ENCODE measurements at places on chromosomes 3 and 15.
A peak's percentile ranks its signal among the peaks of the same experiment; 100 is the strongest.

DNA sequence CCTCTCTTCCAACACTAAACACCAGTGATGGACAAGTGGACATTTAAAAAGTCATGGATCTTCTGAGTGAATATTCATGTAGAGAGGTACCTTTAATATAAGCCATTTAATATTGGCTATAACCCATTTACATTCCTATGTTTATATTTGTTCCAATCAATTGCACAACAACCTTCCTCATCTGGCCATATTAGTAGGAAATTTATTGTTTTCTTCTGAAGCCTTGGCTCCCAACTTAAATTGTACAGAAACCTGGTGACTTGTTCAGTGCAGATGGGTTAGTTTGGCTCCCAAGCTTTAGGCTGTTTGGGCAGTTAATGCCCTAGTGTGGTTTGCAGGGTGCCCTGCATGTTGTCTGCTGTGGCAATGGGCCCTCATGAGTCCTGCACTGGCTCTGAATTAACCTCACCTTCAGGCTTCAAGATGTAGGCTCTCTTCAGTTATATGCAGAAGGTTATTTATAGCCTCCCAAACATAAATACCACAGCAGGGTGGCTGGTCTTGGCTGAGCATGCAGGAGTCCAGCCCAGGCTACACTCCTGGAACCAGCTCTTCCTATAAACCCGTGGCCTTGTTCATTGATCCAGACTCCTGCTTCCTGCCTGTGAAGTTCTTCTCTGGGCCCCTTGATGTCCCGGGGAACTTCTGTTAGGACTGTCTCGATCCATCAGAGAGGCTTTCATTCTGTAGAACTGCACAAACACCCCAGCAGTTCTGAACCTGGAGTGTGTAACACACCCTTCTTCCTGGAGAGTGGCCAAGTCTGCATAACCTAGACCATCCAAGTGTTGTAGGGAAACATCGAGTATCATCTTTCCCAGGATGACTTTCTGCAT, 57.0 kb downstream of the DUT start:
- DNase-seq = no peak

DNA sequence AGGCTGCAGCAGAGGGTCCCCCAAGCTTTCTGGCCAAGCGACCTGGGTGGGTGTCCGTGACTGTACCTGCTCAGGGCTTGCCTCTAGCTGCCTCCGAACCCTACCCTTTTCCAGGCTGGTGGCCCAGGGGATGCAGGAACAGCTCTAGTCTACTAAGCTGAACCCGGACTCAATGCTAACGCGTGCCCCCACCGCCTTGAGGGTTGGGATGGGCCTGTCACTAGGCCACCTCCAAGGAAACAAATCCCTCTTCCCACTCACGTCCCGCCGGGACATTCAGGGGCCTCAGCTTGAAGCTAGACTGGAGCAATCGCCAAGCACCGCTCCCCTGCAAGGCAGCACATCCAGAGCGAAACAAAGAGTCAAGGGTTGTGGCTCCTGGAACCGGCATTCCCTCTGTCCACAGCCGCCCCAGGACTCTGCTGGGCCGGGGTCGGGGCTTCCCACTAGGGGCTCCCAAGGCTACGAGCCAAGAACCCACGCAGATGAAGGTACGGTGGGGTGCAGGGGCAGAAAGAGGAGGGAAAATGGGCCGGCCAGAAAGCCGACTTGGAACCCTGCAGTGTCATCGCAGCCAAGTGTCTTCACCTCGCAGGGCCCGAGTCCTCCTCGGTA, 2.9 kb downstream of the FBXL22 start:
- no peak for DNase-seq

DNA sequence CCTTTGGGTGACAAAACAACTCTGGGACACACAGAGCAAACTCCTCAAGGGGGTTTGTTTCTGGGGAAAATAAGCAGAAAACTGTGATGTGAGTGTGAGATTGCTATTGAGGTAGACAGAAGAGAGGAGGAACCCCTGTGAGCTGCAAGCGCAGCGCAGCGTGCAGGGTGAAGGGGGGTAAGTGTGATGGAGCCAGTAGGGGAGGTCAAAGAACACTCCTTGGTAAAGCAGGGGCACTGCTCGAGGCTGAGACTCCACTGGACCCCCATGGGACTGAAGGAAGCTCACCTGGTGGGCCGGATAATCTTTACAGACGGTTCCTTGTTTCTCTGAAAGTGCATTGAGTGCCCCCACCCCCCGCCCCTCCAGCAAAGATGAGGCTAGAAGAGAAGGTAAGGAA, 7.5 kb downstream of the INAFM2 start:
- DNase-seq = no peak

DNA sequence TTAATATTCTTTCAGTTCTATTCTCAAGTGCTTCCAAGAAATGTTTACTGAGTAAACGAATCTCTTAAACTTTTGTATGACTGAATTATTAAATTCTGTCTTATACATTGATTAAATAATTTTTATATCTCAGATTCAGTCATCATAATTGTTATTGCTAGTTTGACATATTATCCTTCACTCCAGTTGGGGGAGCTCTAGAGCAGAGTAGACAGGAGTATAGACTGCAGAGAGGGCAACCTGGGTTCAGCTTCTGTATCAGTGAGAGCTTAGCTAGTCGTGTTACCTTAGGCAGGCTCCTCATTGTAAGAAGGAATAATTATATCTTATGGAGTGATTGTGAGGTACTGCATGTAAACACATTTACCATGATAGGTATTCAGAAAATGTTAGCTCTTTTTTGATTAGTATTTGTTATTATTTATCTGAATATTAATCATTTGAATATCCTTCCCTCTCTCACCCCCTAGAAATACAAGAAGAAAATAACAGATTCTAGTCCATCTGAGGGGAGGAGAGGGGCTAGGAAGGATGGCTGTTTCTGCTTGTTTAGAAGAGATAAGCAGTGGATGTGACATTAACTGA, 31.0 kb upstream of the ZCWPW2 start:
- DNase-seq = peak; percentile 83

DNA sequence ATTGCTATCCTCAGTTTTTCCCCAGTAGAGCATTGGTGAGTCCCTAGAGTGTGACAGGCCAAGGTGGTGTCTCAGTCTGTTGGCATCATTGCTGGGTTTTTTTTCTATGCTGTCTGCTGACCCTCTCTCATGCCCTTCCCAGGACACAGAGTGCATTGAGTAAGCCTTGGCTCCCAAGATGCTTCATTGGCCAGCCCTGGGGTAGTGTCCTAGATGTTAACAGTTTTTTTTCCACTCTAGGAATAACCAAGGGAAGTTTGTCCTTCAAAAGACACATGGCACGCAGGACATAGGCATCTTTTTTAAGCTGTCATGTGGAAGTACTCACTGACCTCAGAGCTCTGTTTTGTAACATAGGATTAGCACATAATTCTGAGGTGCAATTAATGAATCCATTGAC, 19.5 kb downstream of the ADAMTSL3 start:
- DNase-seq = no peak

GRCh38 chr3:189573004-189573403, 58.2 kb upstream of the TP63 start:
- no peak for DNase-seq

GRCh38 chr15:90592131-90592881, 62.6 kb downstream of the CRTC3 start:
- no peak for DNase-seq

GRCh38 chr3:62531981-62532380, 158.6 kb upstream of the FEZF2 start:
- no peak for DNase-seq

DNA sequence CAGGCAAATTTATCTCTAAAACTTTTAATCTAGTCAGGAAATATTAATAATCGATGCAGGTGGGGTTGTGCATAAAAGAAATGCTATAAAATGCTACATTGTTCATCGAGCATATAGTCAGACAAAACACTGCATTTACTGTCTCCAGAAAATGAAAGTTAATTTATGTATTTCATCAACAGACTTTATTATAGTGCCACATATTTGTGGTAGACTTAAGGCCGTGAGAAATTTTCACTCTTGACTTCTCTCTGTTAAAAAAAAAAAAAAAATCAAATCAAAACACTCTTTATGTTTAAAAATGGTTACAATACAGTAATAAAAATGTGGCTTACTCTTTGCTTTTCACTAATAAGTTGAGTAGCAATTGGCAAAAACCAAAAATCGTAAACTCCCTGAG, 67.4 kb downstream of the RBMS3 start:
- no peak for DNase-seq
